ENCODE measurements at places on chromosomes 5 and 9.

GRCh38 chr5:94181895-94182294 is 436.5 kb downstream of the KIAA0825 start:
- DNase-seq: no peak

GRCh38 chr5:113939988-113940387 is 421.9 kb upstream of the KCNN2 start:
- DNase-seq: no peak

- DNase-seq: no peak
Observed at GRCh38 chr9:15735083-15735857, 182.4 kb downstream of the CCDC171 start.

GRCh38 chr5:53262348-53262970 is 152.9 kb upstream of the MOCS2 start:
- DNase-seq: no peak

- no peak for DNase-seq
Observed at GRCh38 chr5:164869325-164869724, 1363.9 kb downstream of the MAT2B start.

- no peak for DNase-seq
Observed at GRCh38 chr5:107889387-107889786, 218.7 kb upstream of the EFNA5 start.

GRCh38 chr5:158917731-158918130 is 182.0 kb downstream of the EBF1 start:
- DNase-seq: no peak

DNA sequence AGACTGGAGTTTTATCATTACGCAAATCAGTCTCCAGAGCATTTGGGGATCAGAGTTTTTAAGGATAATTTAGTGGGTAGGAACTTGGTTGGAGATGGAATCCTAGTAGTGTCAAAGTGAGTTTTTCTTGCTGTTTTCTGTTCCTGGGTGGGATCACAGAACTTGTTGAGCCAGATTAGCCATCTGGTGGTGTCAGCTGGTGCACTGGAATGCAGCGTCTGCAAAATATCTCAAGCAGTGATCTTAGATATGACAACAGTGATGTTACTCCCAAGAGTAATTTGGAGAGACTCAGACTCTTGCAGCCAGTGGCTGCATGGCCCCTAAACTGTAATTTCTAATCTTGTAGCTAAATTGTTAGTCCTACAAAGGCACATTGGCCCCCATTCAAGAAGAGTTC is 1257.8 kb downstream of the MAT2B start:
- no peak for DNase-seq

DNA sequence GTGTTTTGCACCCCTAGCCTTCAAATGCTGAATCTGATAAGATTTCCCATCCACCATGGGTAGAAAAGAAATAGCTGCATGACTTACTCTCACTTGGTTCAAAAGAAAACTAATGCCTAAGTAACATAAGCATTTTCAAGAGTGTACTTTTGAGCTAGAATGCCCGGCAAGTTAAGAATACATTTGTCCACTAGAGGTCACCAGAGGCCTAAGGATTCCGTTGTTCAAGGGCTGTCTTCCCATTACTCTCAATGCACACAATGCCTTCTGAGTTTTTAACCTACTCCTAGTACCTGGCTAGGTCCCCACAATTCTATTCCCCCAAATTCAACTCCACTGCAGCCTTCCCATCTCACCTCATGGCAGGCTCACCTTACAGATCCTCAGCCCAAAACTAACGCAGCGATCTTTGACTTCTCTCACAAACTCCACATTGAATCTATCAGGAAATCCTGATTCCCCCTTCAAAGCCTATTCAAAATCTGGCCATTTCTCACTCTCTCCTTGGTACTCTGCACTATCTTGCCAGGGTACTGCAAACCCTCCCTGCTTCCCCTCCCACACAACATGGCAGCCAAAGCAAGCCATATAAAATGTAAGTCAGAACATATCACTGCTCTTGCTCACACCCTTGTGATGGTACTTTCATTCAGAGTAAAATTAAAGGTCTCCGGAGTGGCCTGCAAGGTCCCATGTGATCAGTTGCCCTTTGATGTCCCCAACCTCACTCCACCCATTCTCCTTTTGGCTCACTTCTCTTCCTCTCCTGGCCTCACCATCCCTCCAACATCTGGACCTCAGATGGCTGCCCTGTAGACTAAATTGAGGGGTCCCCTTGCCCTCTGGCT is 13.4 kb downstream of the OXCT1 start:
- no peak for DNase-seq

DNA sequence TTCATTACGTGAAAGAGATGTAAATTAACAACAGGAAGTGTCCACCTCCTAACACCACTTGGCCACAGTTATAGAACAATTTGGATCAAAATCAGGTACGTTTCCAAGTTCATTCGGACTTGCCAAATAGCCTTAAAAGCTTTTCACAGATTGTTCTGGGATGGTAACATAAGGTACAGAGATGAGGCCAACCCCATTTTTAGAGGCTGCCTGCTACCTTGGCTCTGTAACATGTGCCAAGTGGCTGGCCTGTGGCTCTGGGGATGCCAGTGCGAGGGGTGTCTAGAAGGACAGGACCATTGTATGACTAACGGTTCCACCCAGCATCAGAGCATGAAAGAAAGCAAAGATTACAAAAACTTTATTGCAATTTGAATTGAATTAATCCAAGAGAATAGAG is 91.0 kb downstream of the LHFPL2 start:
- no peak for DNase-seq

GRCh38 chr5:164998590-164998989 is 1493.2 kb downstream of the MAT2B start:
- no peak for DNase-seq

DNA sequence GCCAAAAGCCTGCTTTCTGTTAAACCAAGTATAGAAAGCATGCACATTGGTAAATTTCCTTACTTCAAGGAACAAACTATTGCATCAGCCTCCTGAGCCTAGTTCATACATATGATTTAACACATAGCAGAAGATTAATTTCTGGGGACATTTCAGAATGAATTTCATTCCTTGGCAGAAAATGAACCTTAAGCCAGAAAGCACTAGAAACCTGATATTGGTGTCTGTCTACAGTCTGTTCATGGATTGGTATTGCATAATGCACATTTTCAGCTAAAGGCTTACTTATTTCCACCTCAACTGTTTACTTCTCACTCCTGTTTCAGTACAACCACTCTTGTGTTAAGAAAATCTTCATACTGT is 1471.8 kb upstream of the NUDT12 start:
- DNase-seq: no peak

GRCh38 chr5:139704748-139705147 is 56.6 kb downstream of the CXXC5 start:
- no peak for DNase-seq

DNA sequence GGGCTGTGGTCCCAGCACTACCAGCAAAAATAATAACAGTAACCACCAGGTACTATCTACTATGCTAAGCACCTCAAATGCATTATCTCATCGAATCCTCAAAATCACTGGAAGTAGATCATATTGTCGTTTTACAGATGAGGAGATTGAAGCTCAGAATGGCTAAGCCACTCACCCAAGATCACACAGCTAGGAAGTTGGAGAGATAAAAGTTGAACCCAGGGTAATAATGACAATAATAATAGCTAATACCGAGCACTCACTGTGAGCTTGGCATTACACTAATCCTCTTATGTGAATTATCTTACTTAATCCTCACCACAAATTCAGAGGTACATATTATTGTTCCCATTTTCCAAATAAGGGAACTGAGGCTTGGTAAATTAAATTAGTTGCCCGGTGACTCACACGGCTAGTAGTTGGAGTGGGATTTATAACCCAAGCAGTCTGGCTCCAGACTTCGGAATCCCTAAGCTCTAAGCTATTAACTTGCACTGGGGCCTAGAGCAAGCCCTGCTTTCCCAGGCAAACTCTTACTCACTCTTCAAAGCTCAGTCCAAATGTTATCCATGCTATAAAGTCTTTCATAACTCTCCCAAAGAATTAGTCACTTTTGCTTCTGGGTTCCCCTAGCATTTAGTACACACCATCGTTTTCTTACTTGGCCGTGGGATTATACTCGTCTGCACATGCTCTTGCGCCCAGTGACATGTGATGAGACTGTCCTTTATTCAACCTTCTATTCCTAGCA is 3.8 kb downstream of the ARSI start:
- no peak for DNase-seq

DNA sequence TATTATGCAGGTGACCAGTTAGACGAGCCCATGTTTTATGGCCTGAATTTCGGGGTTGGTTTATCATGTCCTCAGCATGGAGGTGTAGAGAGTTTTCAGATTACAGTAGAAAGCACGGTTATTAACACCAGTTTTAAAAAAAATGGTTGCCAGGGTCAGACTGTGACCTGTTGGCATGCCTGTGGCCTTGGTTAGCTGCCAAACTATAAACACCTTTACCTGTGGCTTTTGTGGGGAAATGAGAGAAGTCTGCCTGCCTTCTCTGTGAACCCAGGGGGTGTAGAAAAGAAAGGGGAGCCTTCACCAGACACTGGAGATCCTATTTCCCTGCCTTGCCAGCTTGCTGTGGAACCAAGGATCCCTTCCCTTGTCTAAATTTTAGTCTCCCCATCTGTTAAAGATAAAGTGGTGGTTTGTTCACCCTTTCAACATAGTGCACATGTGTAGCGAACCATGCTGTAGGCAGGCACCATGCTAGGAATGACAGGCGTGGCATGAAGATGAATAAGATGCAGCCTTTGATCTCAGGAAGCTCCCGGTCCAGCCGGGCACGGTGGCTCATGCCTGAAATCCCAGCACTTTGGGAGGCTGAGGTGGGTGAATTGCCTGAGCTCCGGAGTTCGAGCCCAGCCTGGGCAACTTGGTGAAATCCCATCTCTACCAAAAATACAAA is 6.1 kb upstream of the PHF19 start:
- no peak for DNase-seq

- no peak for DNase-seq
Observed at GRCh38 chr9:9625248-9625647, 987.6 kb downstream of the PTPRD start.

GRCh38 chr5:41559184-41559583 is 48.8 kb upstream of the PLCXD3 start:
- DNase-seq: no peak

DNA sequence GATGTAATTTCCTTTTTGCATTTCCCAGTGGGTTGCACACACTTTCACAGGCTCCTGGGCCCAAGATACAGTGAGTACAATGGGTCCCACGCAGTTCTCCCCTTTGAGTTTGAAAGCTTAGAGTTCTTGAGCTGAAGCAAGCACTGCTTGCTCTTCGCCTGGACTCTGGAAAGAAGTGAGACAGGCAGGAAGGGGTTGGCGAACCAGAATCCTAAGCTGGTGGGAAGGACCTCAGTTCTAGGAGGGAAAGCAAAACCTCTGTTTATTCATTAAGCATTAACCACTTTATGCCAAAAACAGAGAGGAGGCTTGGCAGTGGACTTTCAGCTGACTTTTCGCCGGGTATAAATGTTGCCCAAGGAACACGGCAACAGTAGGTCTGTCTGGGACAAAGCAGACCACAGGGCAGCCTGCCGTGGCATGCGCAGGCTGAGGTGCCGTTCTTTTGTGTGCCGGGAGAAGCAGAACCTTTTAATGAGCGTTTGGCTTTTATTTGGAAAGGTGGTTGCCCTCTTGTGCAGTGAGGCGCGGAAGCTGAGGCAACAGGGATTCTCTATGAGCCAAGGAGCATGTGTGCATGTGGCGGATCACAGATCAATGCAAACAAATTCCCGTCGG is 239.9 kb upstream of the PANK3 start:
- DNase-seq: no peak

GRCh38 chr9:121910491-121911040 is 182.5 kb downstream of the TTLL11 start:
- no peak for DNase-seq

DNA sequence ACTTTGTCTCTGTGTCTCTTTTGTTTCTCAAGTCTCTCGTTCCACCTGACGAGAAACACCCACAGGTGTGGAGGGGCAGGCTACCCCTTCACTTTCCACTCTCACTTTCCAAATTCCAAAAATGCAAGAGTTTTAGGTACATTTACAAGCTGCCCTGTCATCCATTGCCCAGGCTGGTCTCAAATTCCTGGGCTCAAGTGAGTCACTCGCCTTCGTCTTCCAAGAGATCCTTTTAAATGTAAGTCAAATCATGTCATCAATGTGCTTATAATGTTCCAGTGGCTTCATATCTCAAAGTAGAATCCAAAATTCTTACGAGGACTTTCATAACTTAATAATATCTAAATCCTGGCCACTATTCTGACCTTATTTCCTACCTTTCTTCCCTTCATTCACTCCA is 20.4 kb upstream of the UGCG start:
- no peak for DNase-seq

- no peak for DNase-seq
Observed at GRCh38 chr5:122089096-122090013, 11.3 kb upstream of the LOX start.

- no peak for DNase-seq
Observed at GRCh38 chr5:150605546-150605945, 34.9 kb upstream of the SYNPO start.

DNA sequence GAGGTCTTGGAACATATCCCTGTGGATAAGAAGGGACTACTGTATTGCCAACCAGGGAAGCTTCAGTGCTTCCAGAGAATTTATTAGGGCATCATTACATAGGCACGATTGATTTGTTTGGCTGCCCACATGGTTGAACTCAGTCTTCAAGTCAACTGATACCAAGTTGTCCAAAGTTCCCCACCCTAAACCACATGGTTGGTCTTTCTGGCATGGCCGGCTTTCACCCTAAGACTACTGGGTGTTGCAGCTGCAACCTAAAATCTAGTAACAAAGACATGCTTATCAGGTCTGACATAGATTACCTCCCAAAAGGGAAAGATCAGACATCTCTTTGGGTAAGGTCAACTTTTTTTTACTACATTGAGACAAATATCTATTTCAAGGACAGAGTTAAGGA is 37.0 kb downstream of the FAF2 start:
- no peak for DNase-seq

DNA sequence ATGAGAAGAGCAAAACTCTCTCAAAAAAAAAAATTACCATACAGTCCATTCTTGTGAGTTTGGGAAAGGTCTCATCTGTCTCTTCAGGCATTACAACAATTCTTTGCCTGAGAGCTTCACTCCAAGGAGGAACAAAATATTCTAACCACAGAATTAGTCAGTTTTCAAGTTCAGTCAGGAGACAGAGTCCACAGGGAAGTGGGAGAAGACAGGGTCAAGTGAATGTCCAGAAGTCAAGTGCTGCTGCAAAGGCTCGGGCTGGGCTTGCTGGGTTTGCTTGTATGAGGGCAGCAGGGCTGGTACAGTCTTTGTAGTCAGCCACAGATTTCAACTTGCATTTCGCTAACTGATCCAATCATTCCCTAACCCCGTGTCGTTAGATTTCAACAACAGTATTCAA is 17.6 kb upstream of the HEXB start:
- DNase-seq: no peak

DNA sequence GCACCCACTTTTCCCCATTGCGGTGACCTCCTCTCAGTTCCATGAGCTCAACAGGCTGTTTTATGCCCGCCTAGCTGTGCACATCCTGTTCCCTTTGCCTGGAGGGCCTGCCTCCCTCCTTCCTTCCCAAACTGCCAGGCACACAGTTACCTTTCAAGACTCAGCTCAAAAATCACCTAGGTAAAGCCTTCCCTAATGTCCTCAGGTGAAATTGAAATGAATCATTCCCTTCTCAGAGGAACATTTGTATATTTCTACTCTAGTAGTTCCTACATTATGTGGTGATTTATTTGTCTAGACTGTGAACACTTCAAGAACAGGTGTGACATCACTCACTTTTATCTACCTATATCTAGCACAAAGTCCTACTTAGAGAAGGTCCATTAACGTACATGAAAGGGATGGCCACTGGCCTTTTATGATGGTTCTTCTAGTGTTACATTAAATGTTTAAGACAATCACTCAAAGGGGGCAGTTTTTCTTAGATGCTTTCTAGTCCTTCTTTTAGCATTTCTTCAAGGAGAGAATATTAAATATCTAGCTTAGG is 103.5 kb upstream of the EQTN start:
- no peak for DNase-seq

GRCh38 chr5:61686491-61687257 is 354.6 kb downstream of the ZSWIM6 start:
- DNase-seq: no peak
